ENCODE measurements at places on chromosomes 4 and X.

GRCh38 chr4:111048316-111048715 is 425.4 kb upstream of the PITX2 start:
- DNase-seq = no peak

DNA sequence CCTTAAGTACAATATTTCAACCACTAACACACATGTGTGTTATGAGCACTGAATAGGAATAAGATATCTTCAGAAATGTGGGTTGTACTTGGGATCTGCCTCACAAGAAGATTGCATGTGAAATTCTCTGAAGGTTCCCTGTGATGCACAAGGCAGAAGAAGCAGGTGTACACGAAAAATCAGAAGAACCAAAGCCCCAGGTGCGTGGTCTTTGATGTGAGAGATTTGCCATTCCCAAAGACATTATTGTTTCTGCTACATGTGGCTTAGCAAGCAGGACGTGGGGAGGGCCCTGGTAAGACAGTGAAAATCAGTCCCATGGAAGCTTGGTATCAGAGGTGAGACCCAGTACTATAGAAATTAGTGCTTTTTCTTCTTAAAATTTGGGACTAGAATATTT is 13.0 kb upstream of the SPRY1 start:
- DNase-seq = no peak

DNA sequence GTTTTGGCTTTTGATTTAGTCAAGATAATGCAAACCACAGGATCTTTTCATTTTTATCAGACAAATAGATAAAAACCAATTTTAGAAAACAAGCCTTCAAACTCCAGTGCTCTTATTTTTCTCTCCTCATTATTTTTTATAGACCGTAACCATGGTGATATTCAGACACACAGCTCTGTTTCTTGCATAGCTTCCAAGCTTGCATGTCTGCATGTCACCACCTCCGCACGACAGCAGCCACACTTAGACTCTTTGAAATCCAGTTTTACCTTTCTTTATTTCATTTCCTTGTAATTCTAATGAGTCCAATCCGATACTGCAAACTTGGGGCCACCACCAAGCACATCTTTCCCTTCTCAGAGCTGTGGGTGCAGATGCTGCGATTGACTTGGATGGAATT is 94.3 kb upstream of the GPM6A start:
- DNase-seq = no peak

DNA sequence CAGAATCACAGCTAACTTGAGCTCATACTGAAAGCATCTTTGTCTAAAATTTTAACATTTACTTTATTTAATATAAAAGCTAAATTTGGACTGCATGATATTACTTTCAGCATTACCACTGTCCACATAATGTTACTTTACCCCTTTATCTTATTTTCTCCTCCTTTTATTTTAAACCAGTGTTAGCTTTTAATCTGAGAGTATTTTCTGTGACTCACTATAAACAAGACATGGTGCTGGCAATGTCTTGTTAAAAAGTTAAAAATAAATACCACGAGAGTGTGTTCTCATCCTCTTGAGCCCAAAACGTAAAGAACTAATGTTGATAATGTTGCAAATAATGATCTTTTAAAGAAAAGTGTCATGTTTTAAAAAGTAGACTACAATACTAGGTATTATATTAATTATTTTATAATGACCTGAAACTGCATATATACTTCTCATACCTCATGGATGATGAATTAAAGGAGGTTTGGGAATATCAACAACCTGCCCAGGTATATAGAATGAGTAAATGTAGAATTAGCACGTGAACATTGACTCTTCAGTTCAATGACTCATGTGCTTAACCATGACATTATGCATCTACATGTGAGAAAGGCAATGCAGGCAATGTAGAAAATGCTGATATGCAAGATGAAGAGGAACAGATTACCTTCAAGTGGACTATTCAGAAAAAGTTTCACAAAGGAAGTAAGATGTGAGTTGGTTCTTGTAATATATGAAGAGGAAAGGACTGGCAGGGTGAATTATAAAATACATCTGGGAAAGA is 454.1 kb upstream of the ADGRL3 start:
- DNase-seq = no peak

GRCh38 chr4:151991001-151991883 is 230.4 kb upstream of the GATB start:
- DNase-seq = no peak

GRCh38 chrX:292900-293897 is 12.0 kb downstream of the PLCXD1 start:
- DNase-seq = no peak

DNA sequence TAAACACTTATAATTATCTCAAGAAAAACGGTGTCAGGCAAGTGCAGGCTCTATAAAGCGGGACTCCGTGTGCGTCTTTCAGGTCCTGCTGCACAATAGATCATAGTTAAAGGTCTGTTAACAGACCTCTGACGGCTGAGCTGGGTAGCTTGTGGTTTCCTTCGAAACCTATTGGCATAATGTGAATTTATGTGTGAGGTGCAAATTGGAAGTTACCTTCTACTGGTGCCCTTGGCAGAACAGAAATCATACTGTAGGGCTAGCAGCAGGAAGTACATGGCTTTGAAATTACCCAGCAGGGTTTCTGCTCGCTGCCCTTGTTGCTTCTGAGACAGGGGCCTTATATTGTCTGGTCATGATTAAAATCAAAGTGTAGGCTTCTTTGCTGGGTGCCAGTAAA is 216.4 kb upstream of the HAND2 start:
- DNase-seq = no peak

- DNase-seq = no peak
These were observed 4.9 kb downstream of the SSR4 start for GRCh38 chrX:153799326-153799725.

GRCh38 chrX:119429471-119429870 is 30.3 kb downstream of the SLC25A43 start:
- DNase-seq = no peak

- DNase-seq = no peak
These were observed 26.7 kb upstream of the PDE5A start for GRCh38 chr4:119655111-119655837.

DNA sequence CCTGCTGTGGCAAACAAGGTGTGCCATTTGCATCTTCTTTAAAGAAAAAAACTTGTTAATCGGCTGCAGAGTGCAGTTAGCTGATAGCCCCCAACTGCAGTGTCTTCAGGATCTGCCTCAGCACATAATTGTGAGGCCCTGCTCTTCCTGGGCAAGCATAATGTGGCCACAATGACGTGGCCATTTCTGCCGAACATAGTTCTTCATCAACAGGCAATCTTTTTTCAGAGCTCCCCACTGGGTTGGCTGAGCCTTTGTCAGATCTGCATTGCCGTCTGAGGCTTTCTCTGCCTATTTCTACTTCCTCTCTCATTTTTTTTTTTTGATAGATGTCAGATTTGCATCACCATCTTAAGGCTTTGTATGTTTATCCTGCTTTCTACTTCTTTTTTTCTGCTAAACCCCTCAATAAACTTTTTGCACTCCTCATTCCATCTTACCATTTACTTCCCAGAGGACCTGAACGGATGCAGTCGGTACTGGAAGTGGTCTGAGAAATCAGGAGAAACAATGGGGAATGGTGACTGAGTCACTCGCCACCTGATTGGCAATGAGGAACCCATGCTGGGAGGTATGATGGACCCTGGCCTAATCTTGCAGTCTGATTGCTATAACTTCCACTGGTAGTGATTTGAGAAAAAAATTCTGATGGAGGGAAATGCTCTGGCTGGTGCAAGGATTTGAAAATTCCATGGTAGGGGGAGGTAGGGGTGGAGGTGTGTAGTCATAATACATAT is 21.2 kb upstream of the TAB3 start:
- no peak for DNase-seq

DNA sequence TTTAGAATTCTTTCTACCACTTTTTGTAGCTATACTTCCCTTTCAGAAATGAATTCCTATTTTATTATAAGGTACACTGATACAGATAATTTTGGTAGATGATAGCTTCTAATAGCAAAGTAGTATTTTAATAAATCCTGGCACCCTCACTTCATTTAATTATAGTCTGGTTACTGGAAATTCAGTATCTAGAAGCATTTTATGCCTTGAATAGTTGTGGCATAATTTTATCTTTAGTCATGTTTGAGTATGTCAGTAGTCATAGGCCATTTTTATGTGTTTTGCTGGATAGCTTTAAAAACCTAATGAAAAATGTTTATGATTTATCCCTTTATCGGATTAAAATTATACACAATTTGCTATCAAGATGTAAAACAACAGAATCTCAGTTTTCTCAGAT is 92.3 kb downstream of the DIAPH2 start:
- no peak for DNase-seq

- DNase-seq = no peak
These were observed 18.8 kb upstream of the SMIM14 start for GRCh38 chr4:39657465-39657864.

GRCh38 chr4:76518241-76518640 is 83.2 kb downstream of the SHROOM3 start:
- no peak for DNase-seq

GRCh38 chr4:7581477-7581876 is 146.7 kb upstream of the PSAPL1 start:
- no peak for DNase-seq

- peak; percentile 33 for DNase-seq
These were observed 26.5 kb downstream of the HCCS start for GRCh38 chrX:11137543-11138139.

DNA sequence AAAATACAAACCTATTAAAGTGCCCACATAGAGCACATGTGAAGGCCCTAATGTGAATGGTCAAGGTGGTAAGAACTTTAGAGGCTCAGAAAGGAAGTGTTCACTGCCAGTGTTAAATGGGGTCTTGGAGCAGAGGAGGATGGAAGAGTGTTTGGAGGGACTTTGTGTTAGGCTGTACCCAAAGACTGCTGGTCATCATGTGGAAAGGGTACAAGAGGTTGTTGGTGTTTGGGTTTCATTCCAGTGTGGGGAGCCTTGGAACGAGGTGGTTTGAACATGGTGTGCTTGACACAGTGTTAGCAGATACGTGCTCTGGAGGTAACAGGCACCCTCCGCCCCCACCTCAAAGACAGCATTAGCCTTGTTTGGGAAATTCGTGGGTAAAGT is 73.1 kb downstream of the RAPGEF2 start:
- DNase-seq = no peak

DNA sequence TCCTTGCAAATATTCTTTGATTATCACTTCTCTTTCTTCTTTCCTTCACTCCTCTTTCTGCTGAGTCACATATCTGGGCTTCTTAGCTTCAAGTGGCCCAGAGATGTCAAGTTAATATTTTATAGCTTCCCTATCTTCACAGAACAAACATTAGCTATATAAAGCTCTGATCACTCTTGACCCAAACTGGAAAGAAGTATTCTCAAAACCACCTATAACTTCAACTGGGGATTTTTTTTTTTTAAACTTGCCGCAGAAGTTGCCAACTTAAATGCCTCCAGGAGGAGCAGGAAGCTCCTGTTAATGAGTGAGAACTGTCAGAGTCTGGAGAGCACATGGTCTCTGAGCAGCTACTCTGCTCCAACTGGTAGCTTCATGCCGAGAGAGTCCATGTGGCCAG is 233.3 kb upstream of the EDNRA start:
- DNase-seq = no peak

DNA sequence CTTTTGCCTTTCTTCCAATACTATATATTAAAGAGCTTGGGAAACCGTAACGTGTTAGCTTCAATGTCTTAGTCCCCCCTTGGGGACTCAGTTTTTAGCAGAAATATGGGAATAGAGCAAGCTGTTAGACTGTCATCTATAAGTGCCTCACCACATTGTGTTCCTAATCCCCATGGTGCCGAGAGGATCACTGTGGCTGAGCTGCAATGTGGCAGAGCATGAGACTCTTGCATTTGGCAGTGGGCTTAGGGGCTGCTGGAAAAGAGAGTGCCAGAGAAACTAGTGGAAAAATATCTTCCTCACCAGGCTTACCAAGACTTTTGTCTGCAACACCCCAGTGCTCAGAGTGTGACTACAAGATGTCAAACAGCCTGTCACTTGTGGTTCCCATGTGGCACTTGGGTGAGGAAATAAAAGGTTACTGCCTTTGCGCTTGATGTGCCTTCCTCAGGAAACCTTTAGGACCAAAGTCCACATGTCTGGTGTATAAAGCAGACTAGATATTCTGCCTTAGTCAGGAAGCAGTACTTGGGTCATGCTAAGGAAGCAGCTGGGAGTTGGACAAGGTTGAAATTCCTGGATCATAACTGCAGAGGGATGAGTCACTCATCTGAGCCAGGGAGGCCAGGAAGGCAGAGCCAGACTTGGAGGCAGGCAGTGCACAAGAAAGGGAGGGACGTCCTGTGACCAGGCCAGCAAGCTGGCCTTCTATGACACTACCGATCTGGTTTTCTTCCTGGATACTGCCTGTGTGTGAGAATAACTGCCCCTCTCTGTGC is 9.7 kb upstream of the MAGEA4 start:
- no peak for DNase-seq

DNA sequence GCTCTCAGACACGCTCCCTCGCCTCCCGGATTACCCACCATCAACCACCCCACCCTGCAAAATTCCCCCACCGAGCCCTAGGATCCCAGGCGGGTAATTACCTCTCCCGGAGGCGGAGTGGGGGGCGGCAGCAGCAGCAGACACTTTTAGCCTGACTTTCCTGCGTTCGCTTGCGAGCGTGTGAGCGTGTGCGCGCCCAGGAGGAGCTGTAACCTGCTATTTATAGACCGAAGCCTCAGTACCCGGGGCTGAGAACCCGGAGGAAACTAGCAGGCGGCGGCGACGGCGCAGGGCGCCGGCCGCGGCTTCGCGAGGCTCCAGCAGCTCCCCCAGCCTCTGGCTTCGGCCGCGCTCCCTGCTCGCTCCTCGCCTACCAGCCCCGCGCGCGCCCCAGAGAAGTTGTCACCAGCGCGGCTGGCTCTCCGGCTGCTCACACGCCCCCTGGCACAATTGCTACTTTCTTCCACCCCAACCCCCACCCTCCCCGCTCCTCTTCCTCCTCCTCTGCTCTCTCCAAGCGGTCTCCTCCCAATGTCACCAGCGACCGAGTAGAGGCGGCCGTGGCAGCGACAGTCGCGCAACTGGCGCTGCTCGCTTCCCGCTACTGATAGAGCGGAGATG is at the start of gene INPP4B:
INPP4B (minus strand) TSS at position 194 of the 621 bp plus-strand sequence.
- peak; percentile 32 for DNase-seq

- no peak for DNase-seq
These were observed 44.0 kb downstream of the ABLIM2 start for GRCh38 chr4:8114456-8115202.

DNA sequence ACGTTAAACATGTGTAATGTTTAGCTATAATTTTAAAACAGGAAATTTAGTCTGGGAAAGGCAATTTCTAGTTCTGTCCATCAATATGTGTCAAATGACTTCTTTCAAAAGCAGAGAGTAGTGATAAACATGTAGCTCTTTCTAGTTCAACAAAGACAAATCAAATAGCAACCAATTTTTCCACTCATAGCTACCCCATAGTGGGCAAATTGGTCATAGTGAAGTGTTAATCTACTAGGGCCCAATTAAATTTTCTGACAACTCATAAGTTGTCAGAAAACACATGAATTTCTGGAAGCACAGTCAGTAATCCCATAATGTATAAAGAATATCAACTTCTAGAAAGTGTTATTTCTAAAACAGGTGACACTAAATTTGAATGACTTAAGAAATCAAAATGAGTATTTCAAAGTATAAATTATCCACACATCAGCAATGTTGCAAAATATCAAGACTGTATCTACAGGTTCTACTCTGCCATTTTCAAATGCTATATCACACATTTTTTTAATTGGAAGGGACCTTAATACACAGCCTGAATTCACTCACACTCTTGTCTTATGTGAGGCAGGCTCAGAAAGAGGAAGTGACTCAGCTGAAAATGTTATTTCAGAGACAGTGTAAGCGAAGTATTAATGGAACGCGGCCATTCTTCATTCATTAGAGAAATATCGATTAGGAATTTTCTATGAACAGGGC is 7.7 kb downstream of the OCIAD2 start:
- no peak for DNase-seq

Data from CD4-positive, alpha-beta T cell treated with Interleukin-2 at 100 ng/mL for 4 hours (primary cell).